ENCODE measurements at places on chromosomes 2 and 18.

- DNase-seq, result no peak
Measured at GRCh38 chr2:47798631-47799030, 15.7 kb downstream of the MSH6 start.

GRCh38 chr2:196983934-196984333 is 57.4 kb upstream of the PGAP1 start:
- DNase-seq, result no peak

- peak; percentile 11 for DNase-seq
Measured at GRCh38 chr2:118853651-118854291, 6.3 kb upstream of the EN1 start.

- no peak for DNase-seq
Measured at GRCh38 chr2:905833-906140, 44.9 kb upstream of the SNTG2 start.

DNA sequence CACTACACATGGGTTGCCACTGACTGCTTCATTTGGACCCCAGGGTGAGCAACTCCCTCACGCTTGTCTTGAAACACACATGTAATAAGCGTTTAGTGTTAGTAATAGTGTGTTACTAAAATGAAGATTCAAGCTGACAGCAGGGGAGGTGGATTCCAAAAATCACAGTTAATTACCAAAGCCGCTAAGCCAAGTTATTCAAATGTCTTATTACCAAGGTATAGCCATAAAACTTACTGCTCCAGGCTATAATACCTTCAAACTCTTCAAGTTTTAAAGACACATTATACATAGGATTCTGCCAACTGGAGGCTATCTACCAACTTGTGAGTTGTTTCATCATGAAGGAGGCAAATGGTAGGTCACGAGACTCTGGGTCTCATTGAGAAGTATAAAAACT is 2.9 kb downstream of the LPIN2 start:
- DNase-seq, result no peak

GRCh38 chr2:147045113-147045512 is 799.7 kb upstream of the ACVR2A start:
- DNase-seq, result no peak

GRCh38 chr2:54757500-54757899 is 34.0 kb downstream of the EML6 start:
- no peak for DNase-seq

GRCh38 chr2:18724371-18725145 is 135.2 kb upstream of the NT5C1B start:
- no peak for DNase-seq

DNA sequence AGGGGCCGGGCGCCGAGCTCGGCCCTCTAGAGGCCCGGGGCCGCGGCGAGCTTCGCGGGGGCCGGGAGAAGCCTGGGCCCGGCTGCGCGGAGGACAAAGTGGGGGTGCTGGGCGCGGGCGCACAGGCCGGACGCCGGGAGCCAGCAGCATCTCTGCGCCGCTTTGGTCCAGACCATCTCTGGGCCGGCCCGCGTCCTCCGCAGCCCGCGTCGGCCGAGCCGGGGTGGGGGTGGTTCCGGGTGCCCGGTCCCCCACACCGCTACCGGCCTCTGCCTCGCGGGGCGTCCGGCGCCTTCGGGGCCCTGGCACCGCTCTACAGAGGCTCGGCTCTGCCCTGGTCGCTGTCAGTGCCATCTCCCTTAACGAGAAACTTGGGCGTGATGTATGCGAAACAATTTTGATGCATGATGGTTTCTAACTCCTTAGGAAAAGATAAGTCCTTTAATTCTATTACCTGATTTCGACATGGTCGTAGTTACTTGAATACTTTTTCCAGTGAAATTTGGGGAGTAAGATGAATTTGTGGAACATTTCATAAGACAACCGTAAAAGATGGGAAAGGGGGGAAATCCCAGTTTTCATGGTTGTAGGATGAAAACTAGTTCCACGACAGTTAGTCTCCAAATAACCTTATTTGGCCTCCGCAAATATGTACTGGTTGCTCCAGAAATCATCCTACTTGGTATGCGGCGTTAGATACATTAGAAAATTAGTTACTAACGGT is 562 bp downstream of the TWSG1 start:
- peak; percentile 69 for DNase-seq

DNA sequence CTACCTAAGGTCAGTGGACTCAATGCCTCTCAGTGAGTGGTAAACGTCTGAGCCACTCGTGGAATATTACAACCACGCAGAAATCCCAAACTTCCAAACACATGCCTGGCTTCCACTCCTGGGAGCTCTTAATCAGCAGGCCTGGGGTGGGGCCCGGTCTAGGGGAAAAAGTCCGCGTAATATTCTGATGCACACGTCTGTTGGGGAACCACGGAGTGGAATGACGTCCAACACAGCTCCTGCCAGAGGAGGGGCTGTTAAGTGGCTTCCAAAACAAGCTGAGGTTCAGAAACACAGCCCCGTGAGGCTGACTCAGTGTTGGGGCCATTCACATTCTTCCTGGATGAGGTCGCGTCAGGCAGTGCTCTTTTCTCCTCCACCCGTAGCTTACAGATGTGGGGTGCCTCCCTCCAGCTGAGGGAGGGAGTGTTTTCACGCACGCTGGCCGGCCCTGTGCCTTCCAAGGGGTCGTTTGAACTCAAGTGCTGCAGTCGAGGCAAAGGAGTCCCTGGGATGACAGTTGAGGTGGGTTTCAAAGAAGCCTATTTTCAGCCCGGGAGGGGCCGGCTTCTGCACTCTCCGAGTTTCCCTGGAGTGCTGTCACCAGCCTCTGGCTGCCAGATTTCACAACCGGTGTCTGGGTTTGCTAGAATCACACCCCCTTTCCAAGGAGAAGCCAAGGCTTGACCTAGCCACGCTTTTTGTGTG is 73.1 kb downstream of the ACKR3 start:
- DNase-seq, result no peak

GRCh38 chr2:226862623-226863022 is 26.8 kb downstream of the RHBDD1 start:
- no peak for DNase-seq

DNA sequence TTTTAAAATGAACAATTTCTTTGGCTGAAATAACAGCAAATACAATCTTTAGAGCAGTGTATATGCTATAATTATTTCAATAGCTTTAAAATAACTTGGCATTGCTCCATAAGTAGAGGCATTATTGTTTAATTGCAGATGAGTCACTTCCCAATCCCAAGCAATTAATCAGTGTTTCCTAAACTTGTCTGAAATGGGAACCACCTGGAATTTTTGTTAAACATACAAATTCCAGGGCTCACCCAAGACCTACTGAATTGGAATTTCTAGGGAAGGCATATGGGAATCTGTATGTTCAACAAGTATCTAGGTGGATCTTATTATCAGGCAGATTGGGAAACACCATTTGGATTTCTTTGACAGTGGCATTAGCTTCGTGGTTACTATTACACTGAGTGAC is 27.1 kb upstream of the FMNL2 start:
- DNase-seq, result no peak

GRCh38 chr2:25558262-25558661 is 115.1 kb downstream of the DTNB start:
- no peak for DNase-seq

DNA sequence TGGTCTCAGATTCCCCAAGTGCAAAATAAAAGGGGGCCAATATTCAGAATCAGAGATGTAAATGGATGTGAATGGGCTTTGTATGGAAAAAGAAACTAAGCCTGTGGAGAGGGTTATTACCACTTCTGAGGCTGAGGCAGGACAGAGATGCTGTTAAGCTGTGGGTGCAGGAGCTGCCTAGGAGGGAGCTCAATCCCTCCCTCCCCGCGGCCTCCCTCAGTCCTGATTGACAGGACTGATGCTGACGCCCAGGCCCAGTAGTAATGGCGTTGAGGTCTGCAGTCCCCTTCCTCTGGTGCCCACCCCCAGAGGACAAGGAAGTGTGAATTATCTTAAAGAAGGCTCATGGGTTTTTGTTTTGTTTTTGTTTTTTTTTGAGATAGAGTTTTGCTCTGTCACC is 40.4 kb downstream of the PSD4 start:
- DNase-seq, result no peak

DNA sequence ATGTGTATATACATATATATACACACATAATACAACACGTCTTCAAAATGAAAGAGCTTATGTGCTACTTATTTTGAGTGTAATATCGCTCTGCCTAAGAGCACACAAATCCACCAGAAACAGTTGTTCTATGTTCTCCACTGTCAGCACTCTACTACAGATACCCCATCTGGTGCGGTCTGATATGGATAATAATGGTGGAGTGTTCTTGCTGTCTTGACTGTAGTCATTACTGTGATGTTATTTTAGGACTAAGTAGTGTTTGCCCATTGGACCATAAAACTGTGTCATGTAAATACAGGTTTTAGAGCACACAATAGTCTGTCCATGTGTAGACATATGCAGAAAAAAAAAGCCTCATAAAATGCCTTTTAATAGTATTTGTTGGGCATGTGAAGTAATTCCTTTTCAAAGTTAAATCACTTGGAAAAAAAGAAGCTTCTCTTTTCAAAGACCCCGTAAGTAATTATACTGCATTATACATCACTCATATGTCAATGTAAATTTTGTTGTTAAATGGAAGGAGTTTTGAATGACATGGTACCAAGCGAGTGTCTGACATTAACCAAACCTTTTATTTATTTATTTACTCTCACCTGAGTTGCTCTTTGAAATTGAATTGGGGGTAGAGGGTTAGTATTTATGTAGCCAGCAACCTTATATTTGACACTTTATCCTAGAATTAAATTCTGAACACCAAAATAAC is 1249.2 kb upstream of the ZEB2 start:
- no peak for DNase-seq

GRCh38 chr2:110702514-110703380 is 24.9 kb upstream of the BUB1 start:
- DNase-seq, result no peak
